Endothelial cell of coronary artery (primary cell): ENCODE measurements at places on chromosomes 6 and 20. TPM values are rescaled to one million over a fixed set of nuclear protein-coding genes. Genes with fewer than 3 reads are reported as not detected.

Gene CLPSL2
- total RNA-seq: not detected in 2 replicates

Gene DPPA5
- total RNA-seq: not detected in 2 replicates

Gene BACH2
- total RNA-seq: 0.09 and 0.27 TPM in 2 replicates

Gene SLC17A1
- not detected in 2 replicates for total RNA-seq

Gene CGAS
- total RNA-seq: 4.6 and 5.7 TPM in 2 replicates
